ENCODE measurements at places on chromosomes 7 and 10. TPM values are rescaled to one million over a fixed set of nuclear protein-coding genes. Genes with fewer than 3 reads are reported as not detected.

The RALA gene
- 86.3 TPM for polyA plus RNA-seq

GRCh38 chr10:117656385-117657367 is 114.1 kb downstream of the EMX2 start:
- no peak for DNase-seq

- DNase-seq: no peak
Measured at GRCh38 chr10:70109064-70109729, 23.4 kb downstream of the AIFM2 start.

DNA sequence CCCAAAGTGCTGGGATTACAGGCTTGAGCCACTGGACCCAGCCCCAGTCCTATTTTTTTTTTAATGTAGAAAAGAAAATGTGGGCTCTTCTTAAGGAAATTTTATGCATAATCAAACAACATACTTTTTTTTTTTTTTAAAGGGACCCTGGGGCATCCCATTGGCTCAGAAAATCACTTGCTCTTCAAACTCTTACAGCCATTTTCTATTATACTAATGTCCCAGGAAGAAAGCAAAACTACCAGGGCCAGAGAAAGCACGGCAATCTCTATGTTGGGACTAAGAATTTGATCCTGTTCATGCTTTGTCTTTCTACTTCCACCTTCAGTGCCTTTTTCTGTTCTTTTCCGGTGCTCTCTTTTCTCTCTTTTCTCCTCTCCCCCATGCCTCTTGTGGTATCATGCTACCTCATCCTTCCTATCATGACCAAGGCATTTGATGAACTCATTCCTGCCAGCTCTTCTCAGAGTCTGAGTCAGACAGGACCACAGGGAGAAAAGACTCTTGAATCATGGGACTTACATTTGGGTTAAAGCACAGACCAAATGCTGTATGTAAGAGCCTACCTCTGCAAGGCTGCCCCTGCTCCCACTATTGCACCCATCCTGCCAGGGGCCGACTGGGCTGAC is 76.4 kb upstream of the CCNY start:
- DNase-seq: no peak

- no peak for DNase-seq
Measured at GRCh38 chr7:53383131-53383530, 347.7 kb downstream of the POM121L12 start.

- DNase-seq: no peak
Measured at GRCh38 chr7:84196084-84196503, 1.5 kb upstream of the SEMA3A start.

- no peak for DNase-seq
Measured at GRCh38 chr10:5036511-5036910, 32.9 kb upstream of the AKR1C2 start.

Data from renal cortex interstitium (tissue), 15 donors.